ENCODE measurements at places on chromosomes 1 and 21.

- no peak for DNase-seq
Measured at GRCh38 chr21:45085700-45086099, 11.3 kb downstream of the ADARB1 start.

DNA sequence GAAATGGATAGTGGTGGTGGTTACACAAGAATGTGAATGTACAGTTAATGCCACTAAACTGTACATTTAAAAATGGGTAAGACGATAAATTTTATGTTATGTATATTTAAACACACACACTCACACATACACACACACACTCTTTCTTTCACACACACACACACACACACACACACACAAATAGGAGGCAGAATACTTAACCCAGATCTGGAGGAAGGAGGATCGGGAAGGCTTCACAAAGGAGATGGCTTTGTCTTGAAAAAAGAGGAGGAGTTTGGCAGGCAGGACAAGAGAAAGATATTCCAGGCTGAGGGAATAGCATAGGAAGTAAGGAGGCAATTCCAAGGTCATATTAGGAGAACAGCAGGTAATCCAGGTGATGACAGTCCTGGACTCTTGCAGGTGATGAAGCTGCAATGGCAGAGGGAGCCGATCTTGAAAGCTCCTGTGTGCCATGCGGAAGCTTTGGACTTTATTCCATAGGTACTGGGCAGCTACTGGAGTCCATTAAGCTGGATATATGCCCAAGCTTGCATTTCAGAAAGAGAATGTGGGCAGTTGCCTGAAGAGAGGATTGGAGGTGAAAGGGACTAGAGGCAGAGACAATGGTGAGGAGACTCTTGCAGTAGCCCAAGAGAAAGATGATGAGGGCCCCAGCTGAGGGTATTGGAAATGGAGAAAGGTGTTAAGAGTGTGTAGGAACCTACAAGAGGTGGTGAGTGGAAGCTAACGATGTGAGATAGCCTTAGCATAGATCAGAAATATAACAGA is 15.4 kb upstream of the LYST start:
- DNase-seq = no peak

- DNase-seq = no peak
Measured at GRCh38 chr1:231776757-231777062, 150.1 kb downstream of the DISC1 start.

DNA sequence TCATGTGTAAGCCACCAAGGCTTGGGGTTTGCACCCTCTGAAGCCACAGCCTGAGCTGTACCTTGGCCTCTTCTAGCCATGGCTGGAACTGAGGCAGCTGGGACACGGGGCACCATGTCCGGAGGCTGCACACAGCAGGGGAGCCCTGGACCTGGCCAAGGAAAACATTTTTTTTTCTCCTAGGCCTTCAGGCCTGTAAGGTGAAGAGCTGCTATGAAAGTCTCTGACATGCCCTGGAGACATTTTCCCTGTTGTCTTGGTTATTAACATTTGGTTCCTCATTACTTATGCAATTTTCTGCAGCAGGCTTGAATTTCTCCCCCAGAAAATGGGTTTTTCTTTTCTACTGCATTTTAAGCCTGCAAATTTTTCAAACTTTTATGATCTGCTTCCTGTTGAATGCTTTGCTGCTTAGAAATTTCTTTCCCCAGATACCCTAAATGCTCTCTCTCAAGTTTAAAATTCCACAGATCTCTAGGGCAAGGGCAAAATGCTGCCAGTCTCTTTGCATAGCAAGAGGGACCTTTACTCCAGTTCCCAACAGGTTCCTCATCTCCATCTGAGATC is 295.8 kb downstream of the LTN1 start:
- DNase-seq = no peak

DNA sequence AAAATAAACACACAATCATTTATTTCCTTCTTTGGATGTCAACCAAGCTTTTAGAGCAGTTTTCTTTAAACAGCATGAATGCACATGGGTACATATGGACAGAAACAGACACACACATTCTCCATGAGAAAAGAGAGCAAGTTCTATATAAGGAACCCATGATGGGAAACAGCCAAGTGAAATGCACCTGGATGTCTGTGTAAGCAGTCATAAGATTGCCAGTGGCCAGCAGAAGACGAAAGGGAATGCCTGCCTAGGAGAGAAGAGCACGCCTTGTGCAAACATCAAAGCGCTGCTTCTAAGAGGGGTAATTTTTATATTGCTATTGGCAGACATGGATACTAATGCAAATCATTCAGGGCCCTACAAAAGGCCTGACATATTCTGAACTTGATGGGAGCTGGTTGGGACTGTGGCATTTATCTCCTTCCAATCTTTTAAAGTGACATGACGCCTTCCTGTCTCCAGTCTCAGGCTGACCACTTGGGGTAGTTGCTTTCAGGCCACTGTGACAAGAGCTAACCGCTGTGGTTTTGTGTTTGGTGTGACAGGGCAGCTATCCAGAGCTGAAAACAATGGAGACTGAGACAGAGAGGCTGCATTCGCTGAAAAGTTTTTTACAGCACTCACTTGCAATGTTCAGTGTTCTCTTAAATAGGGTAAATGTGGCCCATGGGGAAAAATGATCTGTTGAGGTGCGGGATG is 75.0 kb upstream of the DPT start:
- peak; percentile 40 for DNase-seq

GRCh38 chr1:37944086-37944763 is 2.6 kb downstream of the INPP5B start:
- DNase-seq = no peak
